ENCODE measurements at places on chromosomes 1 and 21.

DNA sequence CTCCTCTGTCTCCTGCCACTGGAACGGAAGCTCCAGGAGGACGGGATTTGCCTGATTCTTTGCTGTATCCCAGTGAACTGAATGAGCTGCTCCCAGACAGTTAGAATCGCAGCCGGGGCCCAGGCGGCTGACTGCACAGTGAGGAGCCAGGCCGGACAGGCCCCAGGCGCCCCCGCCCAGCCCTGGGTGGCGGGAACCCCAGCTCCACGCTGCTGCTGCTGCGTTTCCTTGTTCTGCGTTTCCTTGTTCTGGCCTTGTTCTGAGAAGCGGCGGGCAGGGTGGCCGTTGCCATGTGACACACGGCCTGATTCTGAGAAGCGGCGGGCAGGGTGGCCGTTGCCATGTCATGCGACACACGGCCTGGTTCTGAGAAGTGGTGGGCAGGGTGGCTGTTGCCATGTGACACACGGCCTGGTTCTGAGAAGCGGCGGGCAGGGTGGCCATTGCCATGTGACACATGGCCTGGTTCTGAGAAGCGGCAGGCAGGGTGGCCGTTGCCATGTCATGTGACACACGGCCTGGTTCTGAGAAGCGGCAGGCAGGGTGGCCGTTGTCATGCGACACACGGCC lies 56.2 kb downstream of the SLC37A1 start:
- DNase-seq = no peak

- DNase-seq = no peak
Measured at GRCh38 chr1:160219062-160219929, 14.1 kb downstream of the PEA15 start.

DNA sequence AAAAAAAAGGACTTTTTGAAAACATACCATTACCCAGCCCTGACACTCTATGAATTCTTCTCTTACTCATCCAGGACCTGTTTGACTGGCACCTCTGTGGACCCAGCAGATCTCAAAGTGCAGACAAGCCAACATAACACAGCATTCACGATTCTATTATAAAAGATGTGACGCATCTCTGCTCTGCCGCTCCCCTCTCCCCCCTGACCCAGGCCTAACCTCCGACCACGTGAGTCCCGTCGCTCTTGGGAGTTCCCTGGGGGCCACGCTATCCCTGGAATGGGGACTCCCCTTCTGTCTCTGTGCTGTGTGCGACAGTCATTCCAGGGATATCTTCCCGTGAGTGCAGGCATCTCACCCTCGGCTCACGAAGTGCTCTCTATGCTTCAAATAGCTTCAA lies 21.1 kb downstream of the LRRC38 start:
- no peak for DNase-seq

DNA sequence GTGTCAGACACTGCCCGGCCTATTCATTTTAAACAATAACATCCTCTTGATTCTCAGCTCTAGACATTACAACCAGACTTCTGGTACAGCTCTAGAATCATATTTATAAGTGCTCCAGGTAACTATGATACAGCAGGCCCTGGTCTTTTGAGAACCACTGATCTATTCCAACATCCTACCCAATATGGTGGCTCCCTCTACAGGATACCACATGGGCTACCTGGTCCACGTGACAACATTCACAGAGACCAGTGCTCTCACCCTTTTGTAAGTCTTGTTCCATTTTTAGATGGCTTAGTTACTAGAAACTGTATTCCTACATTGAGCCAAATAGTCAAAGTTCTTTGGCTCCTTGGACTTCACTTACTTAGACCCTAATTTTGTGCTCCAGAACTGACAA lies 102.9 kb downstream of the PTPN14 start:
- no peak for DNase-seq

- no peak for DNase-seq
Measured at GRCh38 chr21:46268371-46268770, 17.0 kb downstream of the MCM3AP start.

DNA sequence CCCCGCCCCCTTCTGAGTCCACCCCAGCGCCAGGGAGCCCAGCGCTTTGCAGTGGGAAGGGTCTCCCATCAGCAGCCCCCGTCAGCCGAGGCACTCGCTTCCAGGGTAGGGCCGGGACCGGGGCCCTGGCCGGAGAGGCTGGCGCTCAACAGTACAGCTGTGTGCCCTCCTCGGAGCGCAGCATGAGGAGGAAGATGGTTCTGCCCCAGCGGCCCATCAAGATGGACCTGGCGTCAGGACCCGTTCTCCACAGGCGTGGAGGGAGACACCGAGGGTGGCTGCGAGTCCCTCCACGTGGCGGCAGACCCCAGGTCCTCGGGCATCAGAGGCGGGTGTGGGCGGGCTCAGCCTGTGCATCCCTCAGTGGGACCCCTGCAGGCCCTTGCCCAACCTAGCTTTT lies 54.3 kb downstream of the MORN1 start:
- DNase-seq = no peak
